Foreskin keratinocyte (primary cell): ENCODE measurements at places on chromosomes 7 and 10. TPM values are rescaled to one million over a fixed set of nuclear protein-coding genes. Genes with fewer than 3 reads are reported as not detected.

DNA sequence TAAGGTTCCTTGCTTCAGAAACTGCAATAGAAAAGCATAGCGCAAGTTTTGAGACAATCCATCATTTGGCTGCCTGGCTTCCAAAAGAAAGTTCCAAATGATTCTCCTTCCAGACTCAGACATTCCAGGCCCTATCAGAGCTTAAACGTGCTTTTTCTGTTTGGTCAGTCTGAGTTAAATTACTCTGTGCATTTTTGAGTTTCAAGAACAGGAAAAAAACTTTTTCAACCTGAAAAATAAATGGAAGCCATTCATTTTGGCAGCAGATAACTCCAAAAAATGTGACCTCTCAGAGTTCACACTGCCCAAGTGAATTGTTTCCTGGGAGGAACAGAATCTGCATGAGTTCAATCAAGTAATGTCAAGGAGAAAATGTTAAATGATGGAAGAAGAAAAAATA, 354.2 kb downstream of the CXCL12 start:
- DNase-seq, result no peak

GRCh38 chr10:129021594-129022304, 445.3 kb upstream of the MGMT start:
- DNase-seq, result no peak

DNA sequence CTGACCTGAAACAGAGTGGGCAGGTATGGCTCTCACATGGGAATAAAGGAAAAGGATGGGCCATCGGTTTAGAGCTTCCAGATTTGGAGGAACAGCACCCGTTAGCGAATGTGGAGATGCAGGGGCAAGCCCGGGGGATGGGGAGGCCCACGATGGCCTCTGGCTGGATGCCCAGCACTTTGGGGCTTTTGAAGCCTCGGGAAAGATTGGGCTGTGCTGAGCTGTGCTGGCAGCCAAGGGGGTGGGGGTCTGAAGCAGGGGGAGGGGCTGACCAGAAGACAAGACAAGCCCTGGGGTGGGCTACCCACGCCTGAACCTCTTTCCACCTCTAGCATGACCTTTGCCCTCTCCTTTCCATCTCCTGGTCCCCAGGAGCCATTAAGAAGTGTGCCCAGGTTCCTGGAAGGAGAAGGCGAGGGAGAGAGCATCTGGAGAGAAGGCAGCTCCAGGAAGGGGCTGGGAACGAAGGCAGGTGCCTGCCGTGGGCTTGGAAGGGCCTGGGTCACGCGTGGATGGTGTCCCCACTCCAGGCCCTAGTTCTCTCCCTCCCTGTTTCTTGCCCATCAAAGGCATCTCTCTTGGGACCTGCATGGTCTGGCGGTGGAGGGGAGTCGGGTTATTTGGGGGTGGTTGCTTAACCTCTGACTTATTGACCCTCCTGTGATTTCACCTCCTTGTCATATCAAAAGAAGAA, 39.7 kb downstream of the JAKMIP3 start:
- DNase-seq, result no peak

GRCh38 chr7:35699796-35700305, 4.9 kb upstream of the HERPUD2 start:
- DNase-seq, result no peak

GRCh38 chr10:3702569-3702968, 82.4 kb downstream of the KLF6 start:
- no peak for DNase-seq

DNA sequence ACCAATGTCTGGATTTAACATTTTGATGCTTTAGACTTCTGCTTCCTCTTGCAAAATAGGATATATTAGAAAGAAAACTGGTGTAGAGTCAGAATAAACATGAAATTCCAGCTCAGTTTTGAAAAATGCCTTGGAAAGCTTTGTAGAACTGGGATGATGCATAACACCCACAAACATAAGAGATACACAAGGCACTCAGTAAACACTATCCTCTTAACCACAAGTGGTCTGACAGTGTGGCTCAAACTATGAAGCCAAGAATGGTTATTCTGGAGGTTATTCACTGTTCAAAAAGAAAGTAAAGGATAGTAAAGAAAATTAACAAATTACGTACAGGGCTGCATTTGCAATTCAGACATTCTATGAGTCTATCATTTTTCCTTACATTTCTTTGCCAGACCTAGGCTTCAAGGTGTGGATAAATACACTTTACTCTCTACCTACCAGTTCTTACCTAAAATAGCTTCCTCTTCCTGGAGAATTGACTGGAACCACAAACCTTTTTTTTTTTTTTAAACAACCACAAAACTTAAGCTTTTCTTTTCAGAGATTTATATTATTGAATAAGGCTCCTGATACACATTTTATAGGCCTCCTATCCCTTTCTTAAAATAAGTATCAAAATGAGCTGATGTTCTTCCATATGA, 9.0 kb upstream of the RSBN1L start:
- DNase-seq, result no peak

DNA sequence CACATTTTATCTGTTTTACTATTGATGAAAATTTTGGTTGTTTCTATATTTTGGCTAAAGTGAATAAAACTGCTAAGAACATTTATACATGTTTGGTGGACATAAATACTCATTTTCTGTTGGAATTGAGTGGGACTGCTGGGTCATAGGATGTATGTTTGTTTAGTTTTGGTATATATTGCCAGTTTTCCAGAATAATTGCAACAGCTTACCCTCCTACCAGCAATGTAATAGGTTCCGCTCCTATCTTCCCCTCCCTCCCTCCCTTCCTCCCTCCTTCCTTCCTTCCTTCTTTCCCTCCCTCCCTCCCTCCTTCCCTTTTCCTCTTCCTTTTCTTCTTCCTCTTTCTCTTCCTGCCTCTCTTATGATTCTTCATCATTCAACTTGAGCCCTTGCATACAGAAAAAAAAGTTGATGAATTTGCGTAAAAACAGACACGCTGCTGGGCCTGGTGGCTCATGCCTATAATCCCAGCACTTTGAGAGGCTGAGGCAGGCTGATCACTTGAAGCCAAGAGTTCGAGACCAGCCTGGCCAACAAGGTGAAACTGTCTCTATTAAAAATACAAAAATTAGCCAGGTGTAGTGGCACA, 23.5 kb downstream of the VKORC1L1 start:
- DNase-seq, result no peak

- DNase-seq, result no peak
These were observed 9.3 kb upstream of the TET1 start for GRCh38 chr10:68550747-68551411.

- no peak for DNase-seq
These were observed 108.4 kb downstream of the FANK1 start for GRCh38 chr10:126004752-126005151.

- DNase-seq, result no peak
These were observed 313.9 kb downstream of the BMPER start for GRCh38 chr7:34219153-34219718.

DNA sequence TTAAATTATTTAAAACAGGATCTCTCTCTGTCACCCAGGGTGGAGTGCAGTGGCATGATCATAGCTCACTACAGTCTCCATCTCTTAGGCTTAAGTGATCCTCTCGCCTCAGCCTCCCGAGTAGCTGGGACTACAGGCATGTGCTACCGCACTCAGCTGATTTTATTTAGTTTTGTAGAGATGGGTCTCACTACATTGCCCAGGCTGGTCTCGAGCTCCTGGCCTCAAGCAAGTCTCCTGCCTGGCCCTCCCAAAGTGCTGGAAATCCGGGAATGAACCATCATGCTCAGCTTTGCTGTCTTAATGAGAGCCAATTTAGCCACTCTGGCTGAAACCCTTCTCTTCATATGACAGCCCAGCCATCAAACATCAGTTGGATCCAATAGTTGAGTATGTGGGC, 53.3 kb upstream of the NRP1 start:
- DNase-seq, result no peak

DNA sequence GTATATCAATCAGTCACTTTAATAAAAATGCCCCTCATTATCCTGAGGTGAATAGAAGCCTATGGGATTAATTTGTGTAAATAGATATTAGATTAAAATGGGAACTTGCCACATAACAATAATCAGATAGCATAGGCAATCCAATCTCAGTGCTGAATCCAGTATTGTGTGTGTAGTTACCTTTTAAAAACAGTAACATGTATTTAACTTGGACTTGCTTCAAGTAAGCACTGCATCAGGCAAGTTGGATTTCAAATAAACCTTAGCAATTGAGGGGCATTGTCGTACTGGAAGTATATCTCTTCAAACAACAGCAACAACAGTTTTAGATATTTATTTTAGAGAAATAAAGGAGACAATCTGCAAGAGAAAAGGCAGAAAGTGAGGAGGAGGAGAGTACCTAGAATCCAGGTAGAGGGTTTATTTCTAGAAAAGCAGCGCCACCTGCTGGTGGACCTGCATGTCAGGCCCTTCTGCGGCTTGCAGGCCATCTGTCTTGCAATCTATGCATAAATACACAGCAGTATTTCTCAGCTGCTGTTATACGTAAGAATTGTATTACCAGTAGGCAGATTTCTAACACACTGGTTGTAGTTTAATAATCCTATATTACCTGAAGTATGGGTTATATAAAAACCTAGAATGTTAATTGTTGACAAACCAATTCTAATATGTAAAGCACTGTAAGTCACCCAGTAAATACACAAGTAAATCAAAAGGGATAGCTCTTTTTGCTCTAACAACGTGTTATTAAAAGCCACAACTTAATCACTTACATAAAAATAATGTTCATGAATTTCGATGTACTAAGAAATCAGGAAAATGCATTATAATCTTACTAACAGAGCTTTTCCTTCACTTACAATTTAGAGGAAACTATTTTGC, 652.8 kb downstream of the KCNMA1 start:
- no peak for DNase-seq

DNA sequence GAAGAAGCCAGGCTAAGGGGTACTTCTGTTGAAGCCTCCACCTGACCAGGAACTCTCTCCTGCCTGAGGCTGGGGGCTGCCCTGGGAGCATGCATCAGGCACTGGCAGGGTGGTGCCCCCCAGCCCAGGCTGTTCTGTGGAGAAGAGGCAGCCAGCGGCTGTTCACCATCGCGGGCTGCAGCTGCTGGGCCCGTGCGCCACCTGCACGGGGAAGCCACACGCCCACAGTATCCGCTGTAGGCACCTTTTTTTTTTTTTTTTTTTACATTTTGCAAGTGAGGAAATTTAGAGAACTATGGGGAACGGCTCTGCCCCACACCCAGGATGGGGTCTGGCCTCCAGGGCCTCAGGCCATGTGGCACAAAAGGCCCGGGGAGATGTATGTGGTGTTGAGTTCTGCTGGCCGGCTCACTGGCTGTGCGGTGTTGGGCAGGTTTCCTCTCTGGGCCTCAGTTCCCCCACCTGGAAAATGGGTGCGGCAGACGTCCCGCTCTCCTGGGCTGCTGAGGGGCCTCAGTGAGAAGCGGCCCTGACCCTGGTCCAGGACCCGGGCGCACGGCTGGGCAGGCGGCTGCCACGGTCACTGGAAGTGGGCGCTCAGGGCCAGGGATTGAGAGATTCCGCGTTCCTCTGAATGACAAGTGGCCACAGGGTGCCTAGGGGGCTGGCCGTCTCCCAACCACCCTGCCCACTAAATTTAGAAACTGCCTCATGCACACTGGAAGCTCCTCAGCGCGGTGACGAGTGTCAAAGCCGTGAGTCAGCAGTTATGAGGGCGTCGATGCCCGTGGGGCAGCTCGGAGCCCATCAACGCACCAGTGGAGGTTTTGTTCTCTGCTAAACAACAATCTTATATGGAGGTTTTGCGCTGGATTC, 8.8 kb upstream of the INTS1 start:
- peak; percentile 84 for DNase-seq

DNA sequence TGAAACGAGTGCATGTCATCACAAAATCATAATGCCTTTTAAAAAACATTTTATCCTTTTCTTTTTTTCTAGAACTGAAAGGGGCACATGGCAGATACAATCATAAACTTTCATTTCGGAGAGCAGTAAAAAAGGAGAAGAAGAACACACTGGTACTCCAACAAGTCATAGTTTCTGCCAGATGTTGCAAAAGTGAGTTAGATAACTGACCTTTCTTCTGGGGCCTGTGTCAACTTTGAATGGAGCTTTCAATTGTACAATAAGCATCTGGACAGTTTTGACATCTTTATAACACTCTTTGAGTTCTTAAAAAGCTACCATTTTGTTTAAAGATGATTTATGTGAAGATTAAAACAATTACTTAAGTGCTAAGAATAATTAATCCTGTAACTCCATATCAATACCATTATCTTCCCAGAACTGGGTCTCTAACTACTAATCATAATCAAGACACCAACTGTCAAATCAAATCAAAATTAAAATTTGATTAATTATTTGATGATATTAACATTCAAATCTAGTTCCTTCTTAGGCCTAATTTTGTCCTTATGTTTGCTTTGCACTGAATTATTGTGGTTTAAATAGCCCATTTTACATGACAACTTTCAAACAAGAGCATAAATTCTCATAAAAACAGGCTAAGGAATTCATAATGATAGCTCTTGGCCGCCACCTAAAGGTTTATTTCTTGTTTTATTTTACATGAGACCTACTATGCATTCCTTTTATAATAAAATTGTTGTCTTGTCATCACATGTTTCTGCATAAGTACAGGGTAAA, 19.5 kb upstream of the ITGB8 start:
- DNase-seq, result no peak

DNA sequence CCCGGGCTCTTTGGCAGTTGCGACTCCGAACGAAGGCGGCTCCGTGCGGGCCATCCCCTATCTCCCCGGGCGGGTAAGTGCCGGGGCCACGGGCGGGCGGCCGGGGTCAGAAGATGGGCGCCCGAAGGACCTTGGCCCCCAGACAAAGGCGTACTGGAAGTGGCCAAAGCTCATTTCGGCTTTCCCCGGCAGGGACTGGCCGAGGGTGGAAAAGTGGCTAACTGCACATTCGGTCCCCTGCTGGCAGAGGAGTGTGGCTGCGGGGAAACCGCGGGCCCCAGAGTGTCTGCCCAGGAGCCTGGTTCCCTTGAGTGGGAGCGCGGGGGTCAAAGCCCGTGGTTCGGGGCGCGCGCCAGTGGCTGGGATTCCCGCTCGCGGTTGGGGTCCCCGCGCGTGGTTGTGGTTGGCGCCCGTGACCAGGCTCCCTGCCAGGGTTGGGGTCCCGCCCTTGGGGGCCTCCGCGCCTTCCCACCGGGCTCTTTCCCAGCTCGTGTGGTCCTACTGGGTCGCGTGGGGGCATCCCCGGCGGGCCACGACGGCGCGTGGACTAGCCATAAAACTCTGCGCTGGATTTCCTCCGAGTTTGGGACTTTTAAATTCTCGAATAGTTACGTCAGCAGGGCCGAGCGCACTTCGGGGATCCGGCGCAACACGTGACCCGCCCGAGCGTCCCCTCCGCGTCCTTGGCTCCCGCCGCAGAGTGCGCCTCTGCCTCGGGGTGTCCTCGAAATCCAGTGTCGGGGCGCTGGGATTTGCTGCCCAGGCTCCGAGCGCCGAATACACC, 124.4 kb downstream of the TACC2 start:
- DNase-seq, result peak; percentile 52

The SPDYE9 gene
- total RNA-seq, result not detected in 2 replicates

The SMNDC1 gene
- total RNA-seq, result 15.3 and 17.5 TPM in 2 replicates

The LRRN3 gene
- not detected in 2 replicates for total RNA-seq

The DNAJC9 gene
- 47.8 and 51.4 TPM in 2 replicates for total RNA-seq

The PYROXD2 gene
- 3.3 and 5.6 TPM in 2 replicates for total RNA-seq

The UNCX gene
- total RNA-seq, result not detected in 2 replicates

The GJD4 gene
- not detected in 2 replicates for total RNA-seq

The SPDYE1 gene
- not detected in 2 replicates for total RNA-seq

The PPP1R17 gene
- not detected in 2 replicates for total RNA-seq

The FLNC gene
- 0.61 and 1.2 TPM in 2 replicates for total RNA-seq
